Stimulated activated naive CD8-positive, alpha-beta T cell treated with anti-CD3 and anti-CD28 coated beads, Interleukin-15, amount 100 ng/mL, for 72 hours (primary cell): ENCODE measurements at places on chromosomes 7 and 10.

GRCh38 chr10:91210014-91210413 is 10.4 kb upstream of the PCGF5 start:
- no peak for DNase-seq

DNA sequence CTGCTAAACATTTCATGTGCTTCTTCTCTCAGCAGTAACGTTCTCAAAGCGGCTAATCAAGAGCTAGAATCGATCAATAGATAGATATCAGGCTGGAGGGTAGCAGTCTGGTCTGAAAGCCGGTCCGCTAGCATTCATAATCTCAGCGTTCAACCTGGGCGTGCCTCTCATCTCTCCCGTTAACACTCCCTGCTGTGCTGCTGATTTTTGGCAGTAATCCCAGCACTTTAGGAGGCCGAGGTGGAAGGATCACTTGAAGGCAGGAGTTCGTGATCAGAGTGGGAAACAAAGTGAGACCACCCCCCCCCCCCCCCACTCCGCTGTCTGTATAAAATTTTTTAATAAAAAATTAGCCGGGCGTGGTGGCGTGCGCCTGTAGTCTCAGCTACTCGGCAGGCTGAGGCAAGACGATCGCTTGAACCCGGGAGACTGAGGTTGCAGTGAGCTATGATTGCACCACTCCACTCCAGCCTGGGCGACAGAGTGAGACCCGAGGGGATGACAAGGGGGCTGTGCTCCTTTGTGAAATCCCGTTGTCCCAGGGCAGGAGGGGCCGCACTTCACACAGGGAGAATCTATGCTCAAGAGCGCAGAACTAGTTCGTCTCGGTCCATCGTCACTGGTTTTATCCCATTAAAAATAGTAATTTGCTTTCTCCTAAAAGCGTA is 624 bp upstream of the CEP55 start:
- DNase-seq, result no peak

- no peak for DNase-seq
These were observed 42.7 kb downstream of the LAMB1 start for GRCh38 chr7:107960272-107960671.

- DNase-seq, result no peak
These were observed 87.8 kb downstream of the DYNC2I1 start for GRCh38 chr7:158944195-158944594.

DNA sequence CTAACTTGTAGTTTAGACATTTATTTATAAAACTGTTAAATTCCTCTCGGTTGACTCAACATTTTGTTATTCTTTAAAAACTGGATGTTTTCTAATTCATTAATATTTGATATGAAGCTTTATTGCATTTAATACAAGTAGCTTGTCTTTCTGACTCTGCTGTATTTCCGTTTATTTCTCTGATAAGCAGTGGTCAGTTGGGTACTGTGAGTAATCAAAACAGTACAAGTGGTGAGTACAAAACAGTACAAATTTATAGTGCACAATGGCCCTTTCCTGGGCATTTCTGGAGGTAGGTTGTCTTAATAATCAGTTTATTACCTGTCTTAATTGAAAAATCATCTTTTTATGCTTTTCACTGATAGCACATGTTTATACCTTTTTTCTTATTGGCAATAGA is 182.7 kb downstream of the CCSER2 start:
- DNase-seq, result no peak

DNA sequence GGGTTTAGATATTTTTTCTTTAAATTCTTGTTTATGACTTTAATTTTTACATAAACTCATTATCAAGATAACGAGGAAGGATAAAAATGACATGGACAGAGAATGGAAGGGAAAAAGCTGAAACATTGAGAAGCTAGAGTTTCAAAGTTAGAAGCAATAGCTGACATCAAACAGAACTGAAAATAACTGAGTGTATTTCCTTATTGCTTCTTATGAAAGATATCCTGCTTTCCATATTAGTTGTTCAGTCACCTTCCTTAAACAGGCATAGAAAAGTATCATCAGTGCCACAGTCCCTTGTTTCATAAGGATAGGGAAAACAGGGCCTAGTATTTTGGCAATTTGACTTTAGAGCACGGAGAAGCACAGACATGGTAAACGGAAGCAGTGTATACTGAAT is 460.5 kb upstream of the GHITM start:
- DNase-seq, result no peak

DNA sequence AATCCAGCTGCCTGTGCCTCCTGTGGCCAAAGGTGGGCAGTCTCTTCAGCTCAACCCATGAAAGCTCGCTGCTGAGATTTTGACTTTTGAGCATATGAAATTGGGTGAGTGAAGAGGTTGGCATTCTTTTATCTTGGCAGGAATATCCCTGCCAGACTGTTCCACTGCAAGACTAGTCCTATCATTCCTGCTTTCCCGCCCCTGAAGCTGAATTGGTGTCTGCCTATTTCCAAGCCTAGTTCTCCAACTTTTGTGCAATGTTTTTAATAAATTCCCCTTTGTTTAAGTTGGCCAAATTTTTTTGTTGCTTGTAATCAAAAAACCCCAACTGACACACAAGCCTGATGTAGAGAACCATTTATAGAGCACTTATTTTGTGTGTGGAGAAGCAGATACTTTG is 34.8 kb upstream of the BICC1 start:
- no peak for DNase-seq

DNA sequence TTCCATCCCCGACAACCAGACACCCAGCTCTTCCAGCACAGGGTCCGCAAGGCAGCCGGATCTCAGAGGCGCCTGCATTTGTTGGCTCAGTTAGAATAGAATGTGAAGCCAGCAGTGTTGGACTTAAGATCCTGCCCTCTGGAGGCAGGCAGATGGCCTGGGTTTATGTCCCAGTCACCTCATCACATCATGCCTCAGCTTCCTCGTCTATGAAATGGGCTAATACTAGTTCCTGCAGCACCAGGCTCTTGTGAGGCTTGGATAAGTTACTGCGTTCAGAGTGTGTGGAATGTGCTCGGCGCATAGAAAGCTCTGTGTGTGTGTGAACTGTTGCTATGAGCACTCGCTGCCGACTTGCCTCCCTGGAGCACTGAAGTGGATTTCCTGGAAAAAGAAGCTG is 202.5 kb upstream of the GPR26 start:
- no peak for DNase-seq
